ENCODE measurements at places on chromosomes 2 and 18.

- DNase-seq = no peak
Measured at GRCh38 chr2:62302631-62303435, 106.9 kb downstream of the B3GNT2 start.

DNA sequence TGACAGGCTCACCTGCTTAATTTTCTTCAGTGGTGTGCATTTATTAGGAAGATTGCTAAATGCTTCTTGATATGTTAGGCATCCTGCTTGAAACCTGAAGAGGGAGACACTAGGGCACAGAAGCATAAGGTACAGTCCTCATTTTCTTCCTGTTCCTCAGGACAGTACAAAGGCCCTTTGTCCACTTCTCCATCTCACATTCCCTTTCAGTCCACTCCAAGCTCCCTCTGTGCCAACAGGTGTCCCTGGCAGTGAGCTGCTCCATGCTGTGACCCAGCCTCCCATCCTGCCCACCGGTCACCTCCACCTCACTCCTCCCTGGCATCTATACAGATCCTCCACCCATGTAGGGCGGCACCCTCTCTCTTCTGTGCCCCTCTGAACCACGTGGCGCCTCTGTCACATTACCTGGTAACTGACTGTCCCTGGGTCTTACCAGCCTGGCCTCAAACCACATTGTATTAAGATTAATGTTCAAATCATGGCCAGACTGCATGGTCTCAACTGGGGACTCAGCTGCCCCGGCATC lies 162.8 kb downstream of the VAPA start:
- DNase-seq = no peak

GRCh38 chr2:129165006-129165405 lies 814.5 kb upstream of the RAB6C start:
- DNase-seq = no peak

- DNase-seq = no peak
Measured at GRCh38 chr2:170313347-170313991, 135.5 kb downstream of the MYO3B start.

DNA sequence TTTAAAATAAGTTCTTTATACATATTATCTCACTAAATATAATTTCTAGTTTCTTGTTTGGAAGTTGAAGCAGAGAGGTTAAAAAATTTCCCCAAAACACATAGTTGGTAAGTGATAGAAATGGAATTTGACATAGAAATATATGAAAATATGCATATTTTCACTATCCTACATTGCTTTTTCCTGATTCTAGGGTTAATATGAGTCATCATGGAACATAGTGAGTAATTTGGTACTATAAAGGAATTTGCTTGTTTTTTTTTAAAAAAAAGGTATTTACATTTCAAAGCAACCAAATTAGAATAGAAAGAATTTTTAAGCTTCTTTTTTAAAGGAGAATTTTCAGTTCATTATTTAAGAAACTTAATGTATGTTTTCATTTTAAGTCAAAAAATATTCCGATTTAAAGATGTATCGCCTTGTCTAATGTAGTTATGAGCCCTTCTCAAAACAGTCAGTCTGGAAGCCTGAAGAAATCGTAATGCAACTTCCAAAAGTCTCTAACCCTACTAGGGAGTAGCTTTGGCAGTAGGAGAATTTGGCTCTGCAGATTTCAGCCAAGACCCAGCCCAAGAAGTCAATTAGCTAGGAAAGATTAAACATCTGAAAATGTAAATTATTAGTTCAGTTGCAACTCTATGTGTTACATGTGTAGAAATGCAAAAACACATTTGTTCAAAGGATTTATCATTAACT lies 147.3 kb downstream of the RDH14 start:
- DNase-seq = no peak

GRCh38 chr2:147846412-147847081 lies 1.7 kb downstream of the ACVR2A start:
- DNase-seq = no peak

GRCh38 chr2:142596334-142597088 lies 281.0 kb upstream of the KYNU start:
- no peak for DNase-seq

- no peak for DNase-seq
Measured at GRCh38 chr2:219038600-219038999, 2.7 kb downstream of the CFAP65 start.

- DNase-seq = peak; percentile 46
Measured at GRCh38 chr18:35355140-35355618, 11.0 kb upstream of the ZNF24 start.

DNA sequence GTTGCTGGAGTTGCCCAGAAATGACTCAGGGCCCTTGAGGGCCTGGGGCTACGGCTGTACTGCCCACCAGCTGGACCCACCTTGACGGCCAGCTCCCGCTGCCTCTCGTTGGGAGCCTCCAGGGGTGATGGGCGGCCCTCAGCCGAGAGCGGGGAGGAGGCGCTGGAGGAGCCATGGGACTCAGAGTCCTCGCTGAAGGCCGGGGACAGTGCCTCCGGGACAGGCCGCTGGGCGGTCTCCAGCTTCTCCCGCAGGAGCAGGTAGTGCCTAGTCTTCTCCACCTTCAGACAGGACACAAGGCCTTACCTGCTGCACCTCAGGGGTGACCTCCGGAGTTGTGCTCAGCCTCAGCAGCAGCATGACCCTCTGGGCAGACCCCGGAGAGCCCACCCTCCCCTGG lies 30.7 kb downstream of the AQP12A start:
- no peak for DNase-seq

GRCh38 chr2:17355608-17356329 lies 162.5 kb downstream of the RAD51AP2 start:
- no peak for DNase-seq

GRCh38 chr2:12219761-12220160 lies 473.3 kb downstream of the LPIN1 start:
- DNase-seq = no peak

DNA sequence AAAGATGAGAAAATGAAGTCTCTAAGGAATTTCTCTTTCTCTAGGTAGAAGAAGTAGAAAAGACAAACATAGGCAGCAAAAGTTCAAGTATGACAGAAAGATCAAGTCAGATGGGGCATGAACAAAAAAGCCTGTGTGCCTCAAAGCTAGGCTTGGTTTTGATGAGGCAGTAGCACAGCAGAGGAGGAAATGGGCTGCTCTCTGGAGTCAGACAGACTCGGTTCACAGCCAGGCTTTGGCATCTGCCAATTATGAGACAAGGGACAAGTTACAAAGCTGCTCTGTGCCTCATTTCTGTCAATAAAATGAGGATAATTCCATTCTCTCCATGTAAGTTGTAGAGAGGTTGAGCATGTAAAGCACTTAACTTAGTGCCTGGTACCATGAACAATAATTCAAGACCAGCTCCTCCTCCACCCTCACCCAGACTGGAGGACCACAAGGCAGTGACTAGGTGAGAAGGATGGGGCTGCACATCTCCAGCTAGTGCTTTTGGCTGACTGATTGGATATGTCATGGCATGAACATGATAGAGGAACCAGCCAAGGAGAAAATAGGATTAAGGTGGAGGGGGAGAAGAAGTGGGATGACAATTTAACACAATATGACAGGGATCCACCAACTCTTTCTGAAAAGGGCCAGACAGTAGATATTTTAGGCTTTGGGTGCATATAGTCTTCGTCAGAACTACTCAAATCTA lies 84.6 kb downstream of the TMEM163 start:
- DNase-seq = no peak

GRCh38 chr18:50862401-50862800 lies 16.5 kb upstream of the ME2 start:
- no peak for DNase-seq

DNA sequence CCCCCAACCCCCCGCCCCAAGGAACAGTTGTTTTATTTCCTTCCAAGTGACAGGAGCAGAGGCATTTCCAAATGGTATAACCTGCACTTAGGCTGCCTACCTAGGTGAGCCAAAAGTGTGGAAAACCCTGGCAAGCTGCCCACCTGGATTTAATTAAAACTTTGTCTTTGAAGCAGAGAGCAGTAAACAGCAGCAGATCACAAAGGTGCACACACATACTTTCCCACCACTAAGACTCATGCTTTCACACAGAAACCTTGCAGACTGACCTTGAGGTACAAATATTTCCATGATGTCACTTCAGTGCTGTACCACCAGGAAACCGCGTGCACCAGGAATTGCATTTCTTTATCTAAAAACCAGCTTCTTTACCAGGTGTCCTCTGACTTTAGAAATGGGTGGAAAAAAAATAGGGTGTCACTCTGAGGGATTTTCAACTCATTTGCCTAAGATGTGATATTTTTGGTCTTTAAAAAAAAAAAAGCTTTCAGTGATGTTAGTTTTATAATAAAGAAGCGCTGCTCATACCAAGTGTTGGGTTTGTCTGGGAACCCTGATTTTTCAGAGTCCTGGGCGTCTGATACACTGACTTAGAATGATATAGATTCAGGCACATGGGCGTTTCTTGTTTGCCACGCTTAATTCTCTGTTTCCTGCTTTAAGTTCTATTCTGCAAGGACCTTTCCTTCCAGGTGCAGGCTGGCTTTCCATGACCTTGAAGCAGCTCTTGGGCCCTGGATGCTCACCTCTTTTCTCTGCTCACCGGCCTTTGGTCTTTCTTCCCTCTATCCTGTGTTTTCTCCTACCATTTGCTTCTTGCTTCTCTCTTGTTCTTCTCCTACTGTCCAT lies 70.7 kb upstream of the BCL2L11 start:
- no peak for DNase-seq
